ENCODE measurements at places on chromosomes 3 and 15. TPM values are rescaled to one million over a fixed set of nuclear protein-coding genes. Genes with fewer than 3 reads are reported as not detected.

- no peak for DNase-seq
Measured at GRCh38 chr3:99774467-99774866, 43.2 kb upstream of the CMSS1 start.

GRCh38 chr3:140552898-140553297 is 125.0 kb upstream of the TRIM42 start:
- no peak for DNase-seq

DNA sequence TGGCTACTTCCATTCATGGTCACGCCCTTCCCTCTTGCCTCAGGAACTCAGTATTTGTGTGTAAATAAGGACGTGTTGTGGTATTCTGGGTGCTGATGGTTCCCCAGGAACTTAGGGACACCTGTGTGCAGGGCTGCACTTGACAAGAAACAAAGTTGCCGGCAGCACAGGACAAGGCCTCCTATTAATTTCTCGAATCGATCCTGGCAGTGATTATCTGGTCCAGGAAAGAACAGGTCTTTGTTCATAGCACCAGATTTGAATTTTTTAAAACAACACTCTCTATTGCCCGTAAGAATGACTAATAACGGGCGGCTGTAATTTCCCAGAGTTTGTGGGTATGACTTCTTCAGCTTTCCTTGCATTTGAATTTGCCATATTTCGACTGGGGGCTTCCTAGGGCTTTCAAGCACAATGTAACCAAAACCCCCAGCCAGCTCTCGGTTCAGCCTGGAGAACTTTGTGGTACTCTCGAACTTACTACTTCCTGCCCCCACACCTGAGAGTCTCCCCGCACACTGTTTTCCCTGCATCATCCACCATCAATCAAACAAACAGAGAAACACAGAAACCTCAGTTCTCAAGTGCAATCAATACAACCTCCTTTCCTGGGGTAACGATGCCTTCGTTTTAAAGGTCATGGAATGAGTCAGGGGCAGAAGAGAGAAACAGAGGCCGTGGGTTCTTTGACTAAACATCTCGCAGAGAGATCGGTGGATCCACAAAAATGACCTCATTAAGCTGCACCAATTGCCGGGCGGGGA is 241.7 kb upstream of the ICE2 start:
- no peak for DNase-seq

DNA sequence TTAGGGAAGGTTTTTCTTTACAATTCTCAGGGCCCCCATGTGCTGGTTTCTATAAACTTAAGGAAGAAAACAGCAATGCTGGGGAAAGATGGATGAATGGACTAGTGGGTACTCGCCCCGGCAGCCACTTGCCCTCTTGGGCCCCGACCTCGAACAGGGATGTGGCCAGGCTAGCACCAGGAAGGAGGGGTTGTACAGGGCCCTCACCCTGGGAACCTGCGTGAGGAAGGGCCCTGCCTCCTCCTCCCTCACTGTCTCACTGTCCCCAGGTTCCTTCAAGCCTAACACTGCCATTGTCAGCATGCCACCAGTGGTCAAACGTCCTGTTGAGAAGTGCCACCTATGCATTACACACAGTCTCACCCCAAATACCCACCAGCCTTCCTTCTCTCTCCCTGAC is 9.1 kb downstream of the ADAMTS17 start:
- no peak for DNase-seq

- DNase-seq = no peak
Measured at GRCh38 chr3:30751610-30752299, 142.7 kb downstream of the GADL1 start.

- no peak for DNase-seq
Measured at GRCh38 chr3:52025453-52025852, 29.8 kb upstream of the RPL29 start.

NBEAL2 gene
- total RNA-seq = 148 TPM

TRNT1 gene
- 21.4 TPM for total RNA-seq

SCG5 gene
- total RNA-seq = 10.8 TPM
